ENCODE measurements at places on chromosomes 6 and 20.
A peak's percentile ranks its signal among the peaks of the same experiment; 100 is the strongest.

GRCh38 chr20:63371291-63371865 is 10.2 kb upstream of the CHRNA4 start:
- DNase-seq: no peak

- DNase-seq: no peak
These were observed 45.2 kb upstream of the TFAP2A start for GRCh38 chr6:10460096-10460495.

DNA sequence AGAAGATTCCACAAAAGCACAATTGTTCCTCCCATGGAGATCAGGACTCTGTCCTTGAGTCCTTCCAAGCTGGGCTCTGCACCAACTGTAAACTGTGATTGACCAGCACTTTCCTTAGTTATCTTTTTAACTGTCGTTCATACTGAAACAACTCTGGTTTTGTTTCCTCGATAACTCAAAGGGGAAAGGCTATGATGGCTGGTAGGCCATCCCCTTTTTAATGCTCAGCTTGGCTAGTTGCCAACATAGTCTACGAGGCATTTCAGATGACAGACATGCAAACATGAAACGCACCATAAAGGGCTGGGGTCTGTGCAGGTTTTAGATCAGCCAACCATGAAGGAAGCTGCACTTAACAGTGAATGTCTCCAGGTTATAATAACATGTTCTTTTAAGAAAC is 497.1 kb upstream of the ARID1B start:
- DNase-seq: peak; percentile 37

DNA sequence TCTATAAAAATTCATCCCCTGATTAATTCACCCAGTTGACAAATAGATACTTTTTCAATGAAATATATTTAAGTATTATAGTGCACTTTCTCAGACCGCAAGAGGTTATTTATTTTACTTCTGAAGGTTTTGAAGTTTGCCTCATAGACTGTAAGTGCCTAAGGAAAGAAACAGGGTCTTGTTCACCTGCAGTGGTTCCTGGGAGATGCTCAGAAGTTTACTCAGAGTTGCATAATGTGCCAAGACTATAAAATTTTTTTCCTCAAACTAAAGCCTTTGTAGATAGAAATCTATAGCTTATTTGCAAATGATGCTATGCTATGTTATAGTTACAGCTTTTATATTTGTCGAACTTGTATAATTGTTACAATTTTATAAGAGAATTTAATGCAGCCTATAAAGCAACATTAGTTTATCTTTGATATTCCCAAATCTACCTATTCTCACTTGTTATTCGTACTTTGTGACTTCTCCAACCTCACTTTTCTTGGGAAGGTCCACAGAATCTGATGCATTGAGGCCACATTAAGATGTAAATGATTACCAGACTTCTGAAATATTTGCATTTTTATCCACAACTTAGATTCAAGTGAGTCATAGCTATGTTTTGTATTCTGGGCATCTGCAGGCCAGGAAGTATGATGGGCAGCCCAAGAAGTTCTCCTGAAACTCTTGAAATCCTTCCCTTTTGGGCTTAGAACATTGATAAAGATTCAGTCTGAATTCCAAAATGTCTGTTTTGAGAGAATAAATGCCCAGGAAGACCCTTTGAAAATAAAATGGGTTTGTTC is 35.7 kb downstream of the KCNQ5 start:
- no peak for DNase-seq

DNA sequence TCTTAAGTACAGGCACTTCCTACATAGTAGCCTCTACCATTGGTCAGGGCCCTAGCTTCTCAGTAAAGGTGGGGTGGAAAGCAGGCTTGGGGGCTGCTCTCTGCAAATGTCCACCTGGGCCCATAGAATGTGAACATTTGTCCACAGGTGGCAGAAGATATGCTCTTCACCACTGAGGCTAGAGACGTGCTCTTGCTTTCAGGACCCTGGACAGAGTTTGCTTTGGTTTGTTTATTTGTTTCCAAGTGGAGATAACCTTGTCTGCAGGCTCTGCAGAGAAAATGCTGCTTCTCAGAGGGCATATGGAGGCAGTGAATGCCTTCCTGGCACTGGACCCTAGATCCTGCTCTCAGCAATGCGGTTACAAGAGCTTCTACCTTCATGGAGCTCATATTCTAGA is 129.0 kb downstream of the F13A1 start:
- no peak for DNase-seq

DNA sequence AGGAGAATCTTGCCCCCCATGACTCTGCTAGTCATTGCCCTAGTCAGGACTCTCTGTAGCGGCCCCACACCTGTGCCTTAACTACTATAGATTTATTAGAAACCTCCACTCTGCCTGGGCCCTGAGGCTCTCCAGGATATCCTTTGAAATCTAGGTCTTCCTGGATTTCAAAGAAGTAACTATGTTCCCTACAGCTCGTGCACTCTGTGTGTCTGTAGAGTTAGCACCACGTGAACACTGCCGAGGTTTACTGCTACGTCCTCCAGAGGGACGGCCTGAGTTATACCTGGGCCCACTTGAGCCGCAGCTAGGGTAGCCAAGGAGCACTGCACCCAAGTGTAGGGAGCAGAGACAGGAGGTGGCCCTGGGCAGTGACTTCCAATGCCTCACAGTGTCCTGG is 19.8 kb downstream of the GLP1R start:
- no peak for DNase-seq

- peak; percentile 80 for DNase-seq
These were observed 135.5 kb upstream of the NUP153 start for GRCh38 chr6:17842014-17842776.

DNA sequence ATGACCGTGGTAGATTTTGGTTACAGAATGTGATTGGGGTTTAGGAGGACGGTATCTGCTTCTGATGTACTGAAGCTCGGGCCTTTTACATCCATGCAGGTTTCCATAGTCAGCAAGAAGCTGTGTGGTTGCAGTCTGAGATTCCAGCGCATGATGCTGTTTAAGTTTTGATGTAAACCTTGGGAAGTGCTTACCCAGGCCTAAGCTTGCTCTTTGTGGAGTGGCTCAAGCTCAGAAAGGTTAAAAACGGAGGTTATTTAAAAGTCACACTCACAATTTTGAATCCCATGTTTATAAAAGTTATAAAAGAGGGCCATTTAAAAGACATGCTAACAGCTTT is 121.4 kb downstream of the TIAM2 start:
- DNase-seq: no peak

DNA sequence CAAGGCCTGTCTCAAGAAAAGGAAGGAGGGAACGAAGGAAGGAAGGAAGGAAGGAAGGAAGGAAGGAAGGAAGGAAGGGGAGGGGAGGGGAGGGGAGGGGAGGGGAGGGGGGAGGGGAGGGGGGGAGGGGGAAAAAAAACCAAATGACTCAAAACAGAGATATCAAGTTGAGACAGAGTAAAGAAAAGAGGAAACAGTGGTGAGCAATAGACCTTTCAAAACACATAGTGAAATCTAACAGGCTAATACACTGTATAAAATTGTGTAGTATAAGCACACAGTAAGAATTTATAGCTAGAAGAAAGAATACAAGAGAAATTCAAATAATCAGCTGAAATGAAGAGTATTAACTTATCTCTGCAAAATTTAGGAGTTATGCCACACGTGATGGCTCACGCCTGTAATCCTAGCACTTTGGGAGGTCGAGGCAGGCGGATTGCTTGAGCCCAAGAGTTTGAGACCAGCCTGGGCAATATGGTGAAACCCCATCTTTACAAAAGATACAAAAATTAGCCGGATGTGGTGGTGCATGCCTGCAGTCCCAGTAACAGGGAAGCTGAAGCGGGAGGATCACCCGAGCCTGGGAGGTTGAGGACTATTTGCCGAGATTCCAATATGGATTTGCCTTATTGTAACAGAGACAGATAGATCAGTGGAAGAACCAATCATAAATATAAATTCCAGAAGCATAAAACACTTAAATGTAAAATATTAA is 123.2 kb downstream of the PRND start:
- peak; percentile 71 for DNase-seq

GRCh38 chr6:167831281-167831828 is 4.6 kb downstream of the AFDN start:
- no peak for DNase-seq

DNA sequence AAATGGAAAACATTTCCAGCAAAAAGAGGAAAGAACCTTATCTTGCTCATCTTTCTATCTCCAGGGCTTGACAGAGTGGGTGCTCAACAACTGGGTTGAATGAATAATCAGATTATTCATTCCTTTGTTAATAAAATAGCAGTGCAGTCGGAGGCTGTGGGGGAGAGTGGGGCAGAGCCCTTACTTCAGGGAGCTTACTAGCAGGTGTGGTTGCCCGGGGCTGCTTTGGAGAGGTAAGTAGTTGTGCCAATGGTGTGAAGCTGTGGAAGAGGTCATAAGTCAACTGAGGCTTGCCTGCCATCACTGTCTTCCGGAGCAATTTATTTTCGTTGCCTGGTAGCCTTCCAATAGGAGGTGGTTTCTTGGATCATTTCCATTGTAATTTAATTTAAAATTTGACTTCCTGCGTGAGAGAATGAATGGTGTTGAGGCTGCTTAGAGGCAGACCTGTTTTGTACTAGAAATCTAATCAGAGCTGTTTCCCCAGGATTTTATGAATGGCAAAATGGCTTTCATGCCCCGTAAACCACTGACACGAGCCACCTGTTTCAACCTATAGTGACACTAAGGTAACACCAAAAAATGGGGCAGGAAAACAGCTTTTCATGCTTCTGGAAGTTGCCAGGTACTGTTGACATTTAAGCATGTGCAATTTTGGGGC is 51.4 kb downstream of the ZDHHC14 start:
- no peak for DNase-seq

DNA sequence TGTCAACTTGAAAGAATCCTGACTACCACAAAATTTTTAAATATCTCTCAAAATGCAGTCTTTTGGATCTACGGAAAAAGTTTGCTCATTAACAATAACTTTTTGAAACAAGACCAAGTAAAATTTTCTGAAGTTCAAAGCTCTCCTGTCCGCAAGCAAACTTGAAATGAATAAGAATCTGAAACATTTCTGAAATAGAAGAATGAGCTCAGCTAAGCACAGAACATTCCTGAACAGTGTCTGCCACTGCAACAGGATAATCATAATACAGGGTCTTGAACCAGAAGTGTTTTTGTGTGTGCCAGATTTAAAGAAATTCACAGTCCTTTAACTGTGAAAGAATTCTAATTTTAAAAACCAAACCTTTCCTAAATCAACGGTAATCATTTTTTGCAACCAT is 49.1 kb upstream of the TASP1 start:
- no peak for DNase-seq

DNA sequence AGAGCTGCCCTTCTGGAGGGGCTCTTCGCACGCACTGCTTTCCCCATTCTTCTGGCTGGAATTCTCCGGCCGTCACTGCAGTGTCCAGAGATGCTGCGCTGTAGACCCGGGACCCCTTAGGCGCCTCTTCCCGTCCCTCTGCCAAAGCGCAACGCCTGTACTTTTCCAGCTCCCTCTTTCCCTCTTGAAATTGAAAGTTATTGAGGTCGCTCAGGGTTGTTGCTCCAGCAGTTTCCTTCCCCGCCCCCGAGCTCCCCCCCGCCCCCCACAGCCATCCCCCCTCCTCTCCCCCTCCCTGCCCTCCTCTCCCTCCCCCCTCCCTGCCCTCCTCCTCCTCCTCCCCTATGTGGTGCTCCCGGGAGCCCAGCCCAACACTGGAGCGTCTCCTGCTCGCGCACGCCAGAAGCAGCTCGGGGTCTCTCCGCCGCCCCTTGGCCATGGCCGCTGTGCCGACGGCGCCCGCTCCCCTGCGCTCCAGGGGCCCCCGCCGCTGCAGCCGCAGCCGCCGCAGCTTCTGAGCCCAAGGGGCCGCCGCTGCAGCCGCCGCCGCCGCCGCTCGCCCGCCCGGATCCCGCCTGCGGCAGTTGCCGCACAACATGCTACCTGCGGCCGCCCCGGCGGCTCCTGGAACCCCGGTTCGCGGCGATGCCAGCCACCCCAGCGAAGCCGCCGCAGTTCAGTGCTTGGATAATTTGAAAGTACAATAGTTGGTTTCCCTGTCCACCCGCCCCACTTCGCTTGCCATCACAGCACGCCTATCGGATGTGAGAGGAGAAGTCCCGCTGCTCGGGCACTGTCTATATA is at the start of gene RSPO3:
Gene RSPO3 (plus strand): TSS at position 374 of the 804 bp plus-strand sequence. CDS start 522 bp downstream, outside the sequence.
- peak; percentile 57 for DNase-seq

DNA sequence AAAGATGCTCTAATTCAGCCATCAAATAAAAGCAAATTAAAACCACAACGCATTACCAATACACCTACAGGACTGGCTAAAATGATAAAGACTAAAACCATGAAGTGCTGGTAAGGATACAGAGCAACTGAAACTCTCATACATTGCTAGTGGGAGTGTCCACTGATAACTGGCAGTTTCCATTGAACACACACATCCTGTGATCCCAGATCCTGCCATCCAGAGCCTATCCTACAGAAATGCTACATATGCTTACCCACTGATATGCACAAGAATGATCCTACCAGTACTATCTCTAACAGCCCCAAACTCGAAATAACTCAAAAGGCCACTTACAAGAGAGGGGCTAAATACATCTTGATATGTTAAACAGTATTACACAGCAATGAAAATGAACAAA is 81.0 kb downstream of the FYN start:
- DNase-seq: no peak

DNA sequence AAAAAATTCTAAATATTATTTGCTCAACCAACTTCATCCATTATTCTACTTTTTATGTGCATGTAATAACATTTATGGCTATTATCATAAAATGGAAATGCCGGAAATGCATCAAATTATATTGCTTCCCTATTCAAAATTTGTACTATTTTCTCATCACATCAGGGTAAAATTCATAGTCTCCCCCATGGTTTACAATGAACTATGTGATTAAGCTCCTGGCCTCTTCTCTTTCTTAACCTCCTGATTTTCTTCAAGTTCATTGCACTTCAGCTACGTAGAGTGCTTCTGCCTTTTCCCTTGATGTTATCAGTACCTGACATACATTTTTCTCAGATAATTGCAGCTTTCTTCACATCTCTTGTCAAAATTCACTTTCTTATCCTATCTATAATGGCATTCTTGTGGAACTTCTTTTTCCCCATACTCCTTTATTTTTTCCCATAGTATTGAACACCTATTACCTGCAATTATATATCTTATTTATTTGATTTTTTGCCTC is 699.1 kb upstream of the ADGRB3 start:
- DNase-seq: no peak

GRCh38 chr6:56582236-56582635 is 60.5 kb downstream of the DST start:
- DNase-seq: no peak

DNA sequence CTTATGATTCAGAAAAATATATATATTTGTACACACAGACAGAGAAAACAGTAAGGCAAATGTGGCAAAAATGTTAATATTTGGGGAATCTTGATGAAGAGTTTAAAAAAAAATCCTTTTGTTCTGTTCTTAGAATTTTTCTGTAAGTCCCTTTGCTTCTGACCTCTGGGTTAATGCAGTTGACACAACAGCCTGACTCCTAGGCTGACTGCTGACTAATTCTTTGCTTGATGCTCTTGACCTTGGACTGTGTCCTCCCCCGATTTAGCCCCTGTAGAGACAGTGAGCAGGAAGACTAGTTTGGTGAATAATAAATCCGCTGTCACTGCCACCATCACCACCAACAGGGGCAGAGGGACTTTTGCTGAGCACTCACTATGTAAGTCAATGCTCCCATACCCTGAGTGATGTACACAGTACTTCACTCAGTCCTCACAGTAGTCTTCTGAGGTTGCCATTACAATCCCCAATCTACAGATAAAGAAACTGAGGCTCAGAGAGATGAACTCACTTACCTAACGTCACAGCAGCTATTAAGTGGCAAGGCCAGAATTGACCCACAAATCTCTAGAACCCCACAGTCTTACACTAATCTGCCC is 71.7 kb downstream of the SNX5 start:
- DNase-seq: no peak

GRCh38 chr6:97187951-97188350 is 95.1 kb downstream of the MMS22L start:
- no peak for DNase-seq

All from common myeloid progenitor, CD34-positive (primary cell).